GM12892 (cell line): ENCODE measurements at places on chromosomes 13 and 19.

DNA sequence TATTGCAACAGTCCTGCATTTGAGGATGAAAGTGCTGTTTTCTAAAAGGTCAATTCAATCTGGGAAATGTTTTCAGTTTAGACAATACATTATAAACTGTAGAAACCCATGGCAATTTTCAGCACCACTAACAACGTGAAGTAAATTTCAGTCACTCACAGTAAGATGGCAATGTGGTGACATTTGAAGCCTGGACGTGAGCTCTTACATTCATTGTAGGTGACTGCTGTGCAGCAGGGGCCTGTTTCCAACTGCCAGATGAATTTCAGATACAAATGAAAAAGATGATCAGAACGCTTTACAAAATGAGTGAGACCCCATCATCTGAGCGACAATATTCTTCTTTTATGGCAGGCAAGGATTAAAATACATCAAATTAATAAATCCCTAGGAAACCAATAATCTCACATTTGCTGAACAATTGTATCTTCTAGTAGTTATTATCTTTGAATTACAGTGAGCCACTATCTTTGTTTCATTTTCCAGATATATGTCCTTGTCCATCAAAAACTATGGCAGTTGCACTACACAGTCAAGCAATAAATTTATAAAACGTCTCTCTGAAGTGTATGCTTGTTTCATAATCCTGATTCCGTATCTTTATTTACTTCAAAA is 1816.8 kb downstream of the OLFM4 start:
- DNase-seq: no peak

GRCh38 chr19:33798681-33799111 is 2.0 kb downstream of the KCTD15 start:
- no peak for DNase-seq

DNA sequence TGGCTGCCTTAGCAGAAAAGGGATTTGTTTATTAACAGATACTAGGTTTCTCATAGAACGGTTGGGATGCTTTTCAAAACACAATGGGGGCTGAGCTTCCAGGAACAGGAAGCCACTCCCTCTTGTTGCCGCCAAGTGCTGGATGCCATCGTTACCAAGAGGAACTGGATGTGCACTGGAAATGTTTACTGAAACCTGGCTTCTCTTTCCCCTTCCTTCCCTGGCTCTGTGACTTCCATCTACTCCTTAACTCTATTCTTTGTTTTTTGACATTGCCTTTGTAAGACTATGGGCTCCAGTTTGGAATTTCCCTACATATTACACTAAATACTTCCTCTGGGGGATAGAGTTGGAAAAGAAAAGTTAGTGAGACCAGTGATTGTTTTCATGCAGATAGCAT is 11.7 kb upstream of the KL start:
- no peak for DNase-seq

- DNase-seq: no peak
These were observed 144.0 kb downstream of the IRS2 start for GRCh38 chr13:109642358-109642757.

DNA sequence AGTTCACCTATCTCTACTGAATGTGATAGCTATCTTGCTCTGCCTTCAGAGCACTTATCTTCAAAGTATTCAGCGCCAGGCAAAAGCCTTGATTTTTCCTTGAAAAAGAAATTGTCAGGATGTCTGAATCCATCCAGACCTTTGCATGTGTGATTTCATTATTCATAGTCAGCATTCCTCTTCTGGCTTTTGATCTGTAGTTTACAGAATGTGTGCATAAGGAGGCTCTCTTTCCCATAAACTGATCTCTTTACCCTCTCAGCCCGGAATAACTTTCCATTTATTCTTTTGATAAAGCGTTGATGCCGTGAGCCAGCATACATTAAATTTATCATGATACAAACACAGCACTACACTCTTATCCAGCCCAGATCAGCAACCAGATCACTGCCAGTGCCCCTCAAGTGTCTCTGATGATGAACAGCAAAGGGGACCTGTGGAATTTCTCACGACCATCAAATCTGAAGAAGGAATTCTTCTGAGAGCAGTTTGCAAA is 130.8 kb downstream of the DNAJC15 start:
- no peak for DNase-seq

DNA sequence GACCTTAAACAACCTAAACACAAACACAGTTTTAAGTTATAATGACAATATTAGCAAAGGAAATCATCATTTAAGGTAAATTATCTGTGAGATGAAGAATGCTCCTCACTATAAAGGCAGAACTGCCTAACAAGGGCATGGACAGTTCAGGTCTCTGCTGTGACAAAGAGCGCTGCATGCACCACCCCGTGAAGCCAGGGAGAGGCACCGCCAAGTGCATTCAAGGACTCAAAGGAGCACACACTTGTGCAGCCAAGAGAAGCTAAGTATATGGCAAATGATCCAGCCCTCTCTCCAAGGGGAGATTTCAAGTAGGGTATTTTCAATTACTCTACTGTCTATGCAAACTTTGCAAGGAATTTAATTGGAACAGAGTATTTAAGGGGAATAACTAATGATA is 126.0 kb downstream of the RAP2A start:
- DNase-seq: no peak

- DNase-seq: no peak
These were observed 36.2 kb downstream of the ERCC5 start for GRCh38 chr13:102881819-102882686.

DNA sequence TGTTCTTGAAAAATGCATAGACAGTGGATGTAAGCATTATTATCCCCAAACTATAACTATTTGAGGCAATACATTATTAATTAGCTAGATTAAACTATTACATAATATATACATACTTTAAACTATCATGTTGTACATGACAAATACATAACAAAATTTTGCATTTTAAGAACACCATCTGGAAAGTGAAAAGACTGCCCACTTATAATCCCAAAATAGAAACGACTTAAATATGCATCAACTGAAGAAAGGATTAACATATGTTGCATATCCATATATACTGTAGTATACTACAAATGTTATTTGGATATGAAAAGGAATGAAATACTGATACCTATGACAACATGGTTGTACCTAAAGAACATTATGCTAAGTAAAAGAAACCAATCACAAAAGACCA is 700.8 kb upstream of the SPRY2 start:
- no peak for DNase-seq

DNA sequence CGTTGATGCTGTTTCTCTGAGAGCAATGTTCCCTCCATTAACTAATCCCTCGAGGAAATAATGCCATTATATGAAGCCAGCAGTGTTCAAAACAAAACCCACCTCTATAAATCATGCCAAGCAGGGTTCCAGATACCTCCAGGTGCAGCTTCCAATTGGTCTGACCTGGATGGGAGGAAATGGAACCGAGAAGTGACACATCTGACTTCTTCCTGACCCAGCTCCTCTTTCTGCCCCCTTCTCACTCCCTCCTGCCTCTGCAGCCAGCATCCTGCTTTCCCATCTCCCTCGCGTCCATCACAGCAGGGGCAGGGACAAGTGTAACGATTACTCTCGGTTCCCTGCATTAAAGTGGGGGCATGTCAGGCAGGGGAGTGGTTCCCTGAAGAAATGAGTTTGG is 37.5 kb downstream of the HSPH1 start:
- DNase-seq: no peak
